Memory B cell (primary cell): ENCODE measurements at places on chromosomes 1 and 21.
A peak's percentile ranks its signal among the peaks of the same experiment; 100 is the strongest.

DNA sequence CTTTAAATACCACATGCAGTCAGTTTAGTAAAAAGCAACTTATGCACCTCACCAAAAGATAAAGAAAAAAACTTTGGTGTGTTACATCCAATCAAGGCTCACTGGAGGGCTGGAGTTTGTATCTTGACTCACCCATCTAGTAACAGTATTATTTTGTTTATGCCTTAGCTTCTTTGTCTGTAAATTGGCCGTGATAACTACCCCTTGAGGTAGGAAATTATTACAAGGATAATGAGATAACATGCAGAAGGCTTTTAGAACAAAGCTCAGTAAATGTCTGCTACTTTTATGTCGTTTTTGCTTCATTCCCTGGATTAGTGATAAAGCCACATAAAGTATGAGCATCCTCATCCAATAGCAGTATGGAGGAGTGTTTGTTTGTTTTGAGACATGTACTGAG lies 94.8 kb downstream of the ATP5PO start:
- no peak for DNase-seq

- DNase-seq: no peak
Observed at GRCh38 chr1:182761396-182762395, 27.9 kb upstream of the NPL start.

GRCh38 chr1:4166713-4167112 lies 266.6 kb upstream of the C1orf174 start:
- no peak for DNase-seq

DNA sequence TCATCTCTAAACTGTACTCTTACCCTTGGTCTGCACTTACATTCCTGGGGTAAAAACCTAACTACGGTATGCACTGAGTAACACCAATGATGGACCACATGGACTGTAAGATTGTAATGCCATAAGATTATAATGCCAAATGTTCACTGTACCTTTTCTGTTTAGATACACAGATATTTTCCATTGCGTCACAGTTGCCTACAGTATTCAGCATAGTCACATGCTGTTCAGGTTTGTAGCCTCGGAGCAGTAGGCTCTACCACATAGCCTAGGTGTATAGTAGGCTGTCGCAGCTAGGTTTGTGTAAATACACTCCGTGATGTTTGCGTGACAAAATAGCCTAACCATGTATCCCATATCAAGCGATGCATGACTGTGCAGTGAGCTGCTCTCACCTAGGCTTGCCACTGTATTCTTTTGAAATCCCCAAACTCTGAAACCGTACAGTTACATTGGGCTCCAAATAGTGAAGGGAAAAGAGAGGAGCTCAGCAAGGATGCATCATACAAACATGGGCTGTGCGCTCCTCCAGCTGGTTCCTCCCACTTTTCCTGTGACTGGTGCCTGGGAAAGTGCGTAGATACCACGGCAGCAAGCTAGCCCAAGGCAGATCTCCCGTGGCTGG lies 35.2 kb downstream of the CFAP57 start:
- no peak for DNase-seq

DNA sequence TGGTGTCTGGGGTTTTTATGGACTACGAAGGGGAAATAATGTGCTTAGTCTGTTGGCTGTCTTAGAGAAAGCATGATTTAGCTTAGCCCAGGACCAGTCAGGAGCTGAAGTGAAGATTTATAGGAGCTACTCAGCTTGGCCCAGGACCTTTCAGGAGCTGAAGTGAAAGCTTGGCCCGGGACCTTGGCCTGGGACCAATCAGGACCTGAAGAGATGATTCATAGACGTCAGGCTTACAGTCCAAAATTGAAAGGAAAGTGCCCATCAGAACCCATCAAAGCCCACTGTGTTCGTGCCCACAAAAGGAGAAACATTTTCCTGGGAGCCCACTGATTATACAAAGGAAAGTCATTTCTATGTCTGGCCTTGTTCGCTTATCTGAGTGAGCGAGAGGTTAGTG lies 35.6 kb downstream of the MSTO1 start:
- DNase-seq: no peak

GRCh38 chr1:52534928-52535764 lies 17.7 kb downstream of the TUT4 start:
- no peak for DNase-seq

DNA sequence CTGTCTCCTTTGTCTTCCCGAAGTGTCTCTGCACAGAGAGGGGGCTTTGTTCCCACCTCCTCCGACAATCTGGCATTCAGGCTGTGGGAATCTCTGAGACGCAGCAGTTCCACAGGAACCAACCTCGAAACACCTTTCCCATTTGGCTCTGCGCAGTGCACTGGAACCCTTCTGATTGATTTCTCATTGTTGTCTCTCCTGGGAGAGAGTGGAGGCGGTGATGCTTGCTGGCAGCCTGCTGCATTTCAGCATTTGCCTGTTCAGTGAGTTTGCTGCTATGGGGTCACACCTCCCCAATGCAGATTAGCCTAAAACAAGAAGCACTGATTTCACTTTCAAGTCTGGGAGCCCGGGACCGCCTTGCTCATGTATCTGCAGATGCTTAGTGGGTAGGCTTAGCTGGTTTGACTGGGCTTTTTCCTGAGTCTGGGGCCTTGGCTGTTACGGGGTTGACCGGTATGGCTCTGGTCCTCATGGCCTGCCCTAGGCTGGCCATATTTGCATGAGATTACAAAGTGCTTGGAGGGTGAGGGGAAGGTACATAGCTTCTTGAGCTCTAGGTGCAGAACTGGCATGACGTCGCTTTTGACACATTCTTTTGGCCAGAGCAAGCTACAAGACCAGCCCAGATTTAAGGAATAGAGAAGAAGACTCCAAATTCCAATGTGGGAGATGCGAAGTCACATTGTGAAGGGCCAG lies 695.3 kb downstream of the PTPRU start:
- no peak for DNase-seq

- no peak for DNase-seq
Observed at GRCh38 chr1:57889676-57890320, 465.9 kb upstream of the DAB1 start.

GRCh38 chr1:30461640-30462039 lies 261.7 kb downstream of the MATN1 start:
- DNase-seq: no peak

- no peak for DNase-seq
Observed at GRCh38 chr1:11338284-11338924, 65.4 kb downstream of the UBIAD1 start.

DNA sequence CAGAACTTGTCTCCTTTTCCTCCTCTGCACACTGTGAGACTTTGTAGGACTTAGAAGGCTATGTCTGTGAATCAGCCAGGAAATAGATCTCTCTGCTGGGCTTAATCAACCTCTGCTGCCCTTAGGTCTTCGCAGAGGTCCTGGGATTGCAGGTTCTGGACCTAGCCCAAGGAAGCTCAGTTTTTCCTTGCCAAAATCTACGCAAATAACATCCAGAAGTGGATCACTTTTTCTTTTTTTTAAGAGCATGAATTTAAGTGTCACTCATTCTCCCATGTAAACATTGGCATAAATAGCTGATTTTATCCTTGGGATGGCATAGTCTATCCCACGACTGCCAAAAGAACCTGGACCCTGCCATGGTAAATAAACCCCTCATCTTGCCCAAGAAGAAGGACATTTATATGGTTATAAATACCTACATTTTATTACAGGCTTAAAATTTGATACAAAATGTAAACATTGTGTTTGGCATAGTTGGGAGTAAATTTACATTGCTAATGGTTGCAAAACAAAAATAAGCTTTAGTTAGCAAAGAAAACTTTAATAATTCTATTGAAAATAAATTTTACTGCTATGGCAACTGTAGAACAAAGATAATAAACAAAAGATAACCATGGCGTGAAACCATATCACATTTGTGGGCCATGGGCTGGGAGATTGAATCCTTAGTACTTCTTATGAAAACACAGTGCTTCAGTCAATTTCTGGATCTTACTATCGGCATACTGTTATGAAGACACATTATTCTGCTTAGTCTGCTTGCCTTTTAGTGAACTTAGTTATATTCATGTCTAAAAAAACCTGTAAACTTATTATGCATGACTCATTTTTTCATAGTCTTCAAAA lies 24.5 kb upstream of the DISC1 start:
- DNase-seq: no peak

DNA sequence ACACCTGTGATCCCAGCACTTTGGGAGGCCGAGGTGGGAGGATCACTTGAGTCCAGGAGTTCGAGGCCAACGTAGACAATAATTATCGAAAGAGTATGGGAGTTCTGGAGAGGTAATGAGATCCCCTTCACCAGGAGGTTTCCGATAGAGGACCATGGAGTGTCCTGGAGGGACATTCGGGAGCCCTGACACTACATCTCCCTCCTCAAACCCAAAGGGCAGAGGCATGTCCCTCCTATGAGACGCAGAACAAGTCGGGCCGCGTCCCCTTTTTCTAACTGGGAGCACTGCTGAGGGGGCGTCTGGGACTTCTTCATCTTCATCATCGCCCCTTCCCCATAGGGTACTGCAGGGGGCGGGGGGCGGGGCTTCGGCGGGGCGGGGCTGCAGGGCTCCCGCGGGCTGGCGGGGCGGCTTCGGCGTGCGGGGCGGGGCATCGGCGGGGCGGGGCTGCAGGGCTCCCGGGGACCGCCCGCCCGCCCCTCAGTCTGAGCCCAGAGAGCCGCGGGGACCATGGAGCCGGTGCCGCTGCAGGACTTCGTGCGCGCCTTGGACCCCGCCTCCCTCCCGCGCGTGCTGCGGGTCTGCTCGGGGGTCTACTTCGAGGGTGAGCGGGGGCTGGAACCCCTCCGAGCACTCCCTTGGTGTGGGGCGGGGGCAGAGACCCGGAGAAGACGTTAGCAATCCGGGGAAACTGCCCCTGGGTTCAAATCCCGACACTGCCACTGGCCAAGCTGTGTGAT lies at the start of gene THEMIS2:
Gene THEMIS2, plus strand, starts transcription at position 486 of the 743 bp plus-strand sequence. Its CDS starts 28 bp downstream, at position 514.
- peak; percentile 65 for DNase-seq

DNA sequence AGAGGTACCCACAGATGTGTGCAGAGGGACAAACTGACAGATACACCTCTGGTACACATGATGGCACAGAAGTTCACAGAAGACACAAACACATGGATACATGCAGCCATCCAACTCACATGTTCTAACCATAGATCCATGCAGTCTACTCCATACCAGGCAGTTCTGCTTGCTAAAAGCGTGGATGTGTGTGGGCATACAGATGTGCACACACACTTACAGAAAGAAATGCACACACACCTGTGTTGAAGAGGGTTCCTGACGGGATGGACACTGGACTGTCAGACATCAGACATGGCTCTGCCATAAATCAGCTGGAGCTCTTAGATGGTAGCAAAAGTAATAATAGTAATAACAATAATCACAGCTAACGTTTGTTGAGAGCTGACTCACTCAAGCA lies 6.8 kb downstream of the CD52 start:
- no peak for DNase-seq

- no peak for DNase-seq
Observed at GRCh38 chr21:36691555-36692041, 7.3 kb upstream of the SIM2 start.

DNA sequence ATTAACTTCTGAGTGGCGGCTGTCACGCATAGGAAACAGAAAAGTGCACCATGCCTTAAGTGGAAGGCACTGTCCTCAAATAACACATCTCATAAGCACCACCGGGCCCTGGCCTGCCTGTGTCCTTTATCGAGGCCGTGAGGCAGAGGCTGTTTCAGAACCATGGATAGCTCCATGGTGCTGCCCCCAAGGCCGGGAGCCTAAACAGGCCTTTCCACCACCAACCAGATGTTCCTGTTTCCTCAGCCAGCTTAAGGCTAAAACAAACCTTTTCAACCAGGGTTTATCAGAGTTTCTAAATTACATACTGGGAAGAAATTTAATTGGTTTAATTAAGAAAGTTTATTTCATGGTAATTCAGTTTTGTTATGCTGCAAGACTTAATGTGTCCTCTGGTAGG lies 114.4 kb downstream of the DMRTA2 start:
- no peak for DNase-seq

GRCh38 chr1:32536117-32536516 lies 3.1 kb upstream of the ZBTB8A start:
- DNase-seq: no peak

DNA sequence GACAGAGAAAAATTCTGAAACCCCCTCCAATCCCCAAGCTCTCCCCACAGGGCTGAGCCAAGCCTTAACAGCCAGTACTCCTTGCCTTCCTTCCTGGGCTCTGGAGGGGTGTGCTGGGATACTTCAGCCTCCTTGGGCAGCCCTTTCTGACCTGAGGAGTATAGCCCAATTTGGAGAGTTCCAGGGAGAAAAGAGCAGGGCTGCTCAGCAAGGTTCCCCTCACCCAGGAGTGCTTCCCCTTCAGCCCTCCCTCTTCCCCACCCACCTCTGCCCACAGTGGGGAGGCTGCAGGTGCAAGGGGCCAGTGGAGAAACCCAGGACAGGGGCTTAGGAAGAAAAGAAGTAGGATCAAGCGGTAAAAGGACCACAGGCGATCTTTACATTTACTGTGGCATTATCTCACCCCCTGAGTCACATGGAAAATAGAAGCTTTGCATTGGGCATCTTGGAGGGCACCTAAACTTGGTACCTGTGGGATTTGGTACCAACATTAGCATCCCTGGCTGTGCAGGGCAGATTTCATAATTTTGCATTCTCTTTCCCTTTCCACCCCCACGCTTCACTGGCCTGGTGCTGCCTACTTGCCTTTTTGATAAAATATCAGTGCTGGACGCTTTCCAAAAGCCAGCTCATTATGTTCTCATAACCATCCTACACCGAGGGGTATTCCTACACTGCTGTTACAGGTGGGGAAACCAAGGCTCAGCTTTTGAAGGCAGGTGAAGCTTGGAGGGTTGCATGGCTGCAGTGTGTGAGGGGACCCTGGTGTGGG lies 2.8 kb upstream of the ADORA1 start:
- DNase-seq: no peak

GRCh38 chr1:51858892-51859291 lies 19.6 kb downstream of the NRDC start:
- DNase-seq: no peak

- no peak for DNase-seq
Observed at GRCh38 chr1:225464851-225465792, 37.3 kb upstream of the LBR start.

DNA sequence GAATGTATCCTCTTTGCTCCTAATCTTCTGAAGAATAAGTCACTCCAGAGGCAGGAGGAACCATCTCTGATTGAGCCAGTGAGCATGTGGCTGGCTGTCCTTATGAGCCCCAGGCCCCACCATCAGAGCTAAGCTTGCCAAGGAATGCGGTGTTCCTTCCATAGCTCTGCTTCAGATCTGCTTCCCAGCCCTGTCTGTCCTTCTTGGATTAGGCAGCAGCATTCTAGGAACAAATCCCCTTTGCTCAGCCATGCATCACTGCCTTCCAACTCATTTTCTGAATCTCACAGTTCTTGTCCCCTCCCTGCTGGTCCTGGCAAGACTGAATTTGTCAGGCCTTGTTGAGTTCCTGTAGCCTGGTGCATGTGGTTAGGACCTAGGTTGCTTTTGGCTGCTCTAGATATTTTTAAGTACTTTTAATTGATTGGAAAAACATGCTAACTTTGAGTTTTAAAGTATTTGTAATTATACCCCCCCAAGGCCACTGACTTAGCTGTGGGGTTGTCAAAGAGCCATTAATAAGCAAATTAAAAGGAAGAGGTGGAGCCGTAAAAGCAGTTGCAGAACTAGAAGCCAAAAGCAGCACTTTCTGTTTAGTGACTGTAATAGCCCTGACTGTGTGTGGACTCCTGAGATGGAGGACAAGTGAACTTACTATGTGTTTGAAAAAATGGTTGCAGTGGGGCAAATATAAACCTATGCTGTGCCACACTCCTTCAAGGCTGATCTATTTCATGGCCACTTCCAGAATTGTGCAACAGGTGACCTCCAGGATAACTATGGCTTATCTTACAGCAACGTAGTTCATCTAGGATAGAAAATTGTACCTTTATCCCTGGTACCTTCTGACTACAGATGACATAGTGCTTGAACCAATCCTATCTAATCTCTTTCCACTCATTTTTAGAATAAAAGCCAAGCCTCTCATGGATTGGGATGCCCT lies 61.3 kb upstream of the BACH1 start:
- DNase-seq: no peak

GRCh38 chr1:2504225-2504948 lies 22.0 kb downstream of the PANK4 start:
- DNase-seq: no peak
